ENCODE measurements at places on chromosomes 1 and 21.

DNA sequence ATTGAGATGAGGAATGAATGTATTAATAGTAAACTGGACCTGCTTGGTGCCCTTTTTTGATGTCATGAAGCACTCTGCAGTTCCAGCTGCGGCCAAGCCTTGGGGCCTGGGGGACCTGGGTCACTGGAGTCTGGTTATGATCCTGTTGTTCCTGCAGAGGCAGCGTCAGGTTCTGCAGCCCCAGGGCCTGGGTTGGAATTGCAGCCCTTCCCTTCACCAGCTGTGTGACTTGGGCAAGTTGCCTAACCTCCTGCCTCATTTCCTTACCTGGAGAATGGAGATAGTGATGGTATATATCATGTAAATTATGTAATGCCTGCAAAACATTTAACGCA is 9.1 kb upstream of the ATP5PO start:
- no peak for DNase-seq

- DNase-seq = no peak
Measured at GRCh38 chr1:183227422-183228346, 41.6 kb downstream of the LAMC2 start.

GRCh38 chr21:33228455-33228854 is 1.3 kb upstream of the IFNAR2 start:
- DNase-seq = no peak

DNA sequence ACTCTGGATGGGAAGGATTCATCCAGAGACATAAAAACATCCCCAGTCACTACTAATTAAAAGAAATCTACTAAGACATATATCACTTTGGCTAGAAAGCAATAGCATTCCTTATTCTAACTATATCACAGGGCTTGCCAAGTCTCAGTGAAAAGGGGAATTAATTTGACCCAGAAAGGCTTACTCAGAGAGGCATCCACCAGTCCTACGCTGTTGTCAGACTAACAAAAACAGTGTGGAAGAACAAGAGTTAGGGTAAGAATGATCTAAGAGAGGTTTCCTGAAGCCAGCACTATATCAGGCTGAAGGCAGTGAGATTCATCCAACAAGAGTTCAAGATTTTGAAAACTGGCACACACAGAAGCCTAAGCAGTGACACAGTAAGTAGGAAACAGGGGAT is 126.1 kb downstream of the GDAP2 start:
- no peak for DNase-seq

DNA sequence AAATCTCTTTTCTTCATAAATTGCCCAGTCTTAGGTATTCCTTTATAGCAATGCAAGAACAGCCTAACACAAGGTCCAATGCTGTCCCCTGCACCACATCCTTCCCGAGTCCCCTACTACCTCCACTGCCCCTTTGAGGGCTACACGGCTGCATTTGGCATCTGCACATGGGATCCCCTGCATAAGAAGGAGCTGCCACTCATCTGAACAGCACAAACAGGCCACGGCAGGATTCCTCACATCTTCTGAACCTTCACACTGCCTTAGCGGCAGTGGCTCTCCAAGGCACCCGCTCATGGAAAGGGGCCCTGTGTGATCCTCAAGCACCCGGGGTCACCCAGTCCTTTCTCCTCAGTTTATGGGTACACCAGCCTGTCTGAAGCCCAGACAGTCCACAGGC is 29.2 kb upstream of the BACE2 start:
- DNase-seq = no peak

DNA sequence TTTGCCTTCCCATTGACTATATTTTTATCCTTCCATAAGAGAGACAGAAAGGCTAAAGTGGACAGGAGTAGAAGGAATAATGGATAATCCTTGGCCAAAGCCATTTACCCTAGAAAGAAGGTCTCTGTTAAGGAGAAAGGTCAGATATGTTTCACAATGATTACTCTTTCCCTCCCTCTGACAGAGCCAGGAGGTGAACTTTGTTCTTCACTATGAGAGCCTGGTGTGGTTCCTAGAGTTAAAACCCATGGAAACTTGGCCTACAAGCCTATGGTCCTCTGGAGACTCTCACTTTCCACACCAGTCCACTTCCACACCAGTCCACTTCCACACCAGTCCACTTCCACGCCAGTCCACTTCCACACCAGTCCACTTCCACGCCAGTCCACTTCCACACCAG is 479.9 kb upstream of the ZP4 start:
- DNase-seq = no peak

DNA sequence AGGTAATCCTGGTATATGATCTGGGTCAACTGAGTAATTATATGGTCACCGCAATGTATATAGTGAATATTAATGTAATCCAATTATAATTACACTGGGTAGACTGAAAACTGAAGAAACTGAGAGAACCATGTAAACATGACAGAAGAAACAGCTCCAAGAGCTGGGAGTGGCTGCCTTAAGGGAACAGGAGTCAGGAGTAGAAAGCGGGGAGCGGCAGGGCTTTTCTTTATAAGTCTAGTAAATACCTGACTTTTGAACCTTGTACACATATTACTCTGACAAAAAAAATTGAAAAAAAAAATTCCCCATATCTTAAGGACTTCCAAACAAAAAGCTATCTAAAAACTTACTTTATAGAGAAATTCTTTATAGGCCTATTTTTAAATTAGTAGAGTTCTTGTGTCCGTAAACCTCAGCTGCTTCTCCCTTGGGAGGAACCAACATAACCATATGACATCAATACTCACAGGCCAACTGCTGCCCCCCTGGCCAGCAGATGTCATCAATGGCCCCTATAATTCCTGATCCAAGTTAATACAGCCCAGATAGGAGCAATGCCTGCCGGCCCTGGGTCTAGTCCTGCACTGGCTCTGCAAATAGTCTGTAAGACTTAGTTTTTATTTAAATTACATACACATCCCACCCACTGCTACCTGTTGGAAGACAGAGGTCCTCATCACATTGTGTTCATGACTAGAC is 33.8 kb downstream of the THAP3 start:
- DNase-seq = no peak

GRCh38 chr1:107378426-107378825 is 237.6 kb downstream of the NTNG1 start:
- DNase-seq = no peak

- DNase-seq = no peak
Measured at GRCh38 chr1:156677616-156678596, 699 bp upstream of the NES start.

DNA sequence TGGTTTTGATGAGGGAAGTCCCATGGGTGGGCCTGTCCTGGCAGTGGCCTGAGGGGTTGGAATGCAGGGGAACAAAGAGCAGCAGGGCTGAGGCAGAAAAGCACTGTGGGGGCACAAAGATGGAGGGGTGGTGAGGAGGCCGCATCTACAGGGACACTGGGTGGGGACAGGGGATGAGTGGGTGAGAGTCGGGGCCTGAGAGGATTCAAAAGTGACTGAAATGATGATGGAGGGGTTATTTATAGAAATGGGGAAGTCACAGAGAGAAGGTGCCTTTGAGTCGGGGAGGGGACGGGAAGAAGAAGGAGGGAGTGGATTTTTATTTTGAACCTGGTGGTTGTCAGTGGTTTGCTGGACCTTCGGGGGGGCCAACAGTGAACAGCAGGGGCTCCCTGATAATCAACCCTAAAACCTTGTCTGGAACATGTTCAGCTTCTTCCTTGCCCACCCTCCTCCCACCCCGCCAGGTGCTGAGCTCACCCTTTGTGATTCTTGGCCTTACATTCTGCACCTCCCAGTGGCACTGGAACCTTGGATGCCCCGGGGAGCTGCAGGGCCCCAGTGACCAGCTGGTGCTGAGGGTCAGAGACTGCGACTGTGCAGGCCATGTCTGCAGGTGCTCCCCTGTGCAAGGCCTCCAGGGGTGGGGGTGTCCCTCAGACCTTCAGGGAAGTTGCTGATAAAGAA is 42.9 kb downstream of the IER5 start:
- no peak for DNase-seq

- DNase-seq = no peak
Measured at GRCh38 chr1:34066981-34067603, 97.9 kb downstream of the CSMD2 start.

GRCh38 chr1:184019069-184019468 is 18.5 kb downstream of the COLGALT2 start:
- DNase-seq = no peak
